Stimulated activated naive CD4-positive, alpha-beta T cell treated with Interleukin-2 at 50 U/mL for 16 hours (primary cell): ENCODE measurements at places on chromosomes 2 and 18.

DNA sequence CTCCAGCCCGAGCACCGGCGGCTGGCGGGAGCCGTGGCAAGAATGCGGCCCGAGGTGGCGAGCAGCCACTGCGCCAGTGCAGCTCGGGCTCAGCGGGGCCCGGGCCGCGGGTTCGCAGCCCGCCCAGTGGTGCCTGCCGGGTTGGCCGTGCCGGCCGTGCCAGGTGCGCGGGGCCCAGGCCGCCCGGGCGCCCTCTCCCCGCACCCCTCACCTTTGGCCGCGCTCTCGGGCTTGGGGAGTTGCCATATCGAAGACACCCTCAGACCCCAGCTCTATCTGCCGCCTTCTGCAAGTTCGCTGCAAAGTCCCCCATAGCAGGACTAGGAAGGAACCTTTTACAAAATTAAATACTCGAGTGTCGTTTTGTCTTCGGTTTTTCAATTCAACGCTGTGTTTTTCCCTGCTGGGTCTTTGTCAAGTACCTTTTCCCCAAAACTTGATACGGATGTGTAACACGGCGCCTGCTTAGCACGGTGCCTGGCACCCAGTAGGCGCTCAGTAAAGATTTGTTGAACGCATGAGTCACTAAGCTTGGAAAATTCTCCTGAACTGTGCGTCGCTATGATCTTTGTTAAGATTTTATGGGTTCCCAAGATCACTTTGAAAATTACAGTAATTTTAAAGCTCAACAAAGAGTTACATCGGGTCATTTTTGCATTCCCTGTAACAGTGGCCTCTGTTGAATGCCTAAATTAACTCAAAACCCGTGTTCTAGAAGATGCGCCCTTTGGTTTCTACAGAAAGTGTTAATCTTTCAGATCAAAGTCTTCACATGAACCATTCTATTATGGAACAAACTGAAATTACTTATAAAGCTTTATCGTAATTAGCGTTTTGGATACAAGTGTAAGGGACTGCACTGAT is 750 bp downstream of the STRADB start:
- DNase-seq, result no peak

GRCh38 chr2:11482473-11483035 is 16.6 kb upstream of the E2F6 start:
- no peak for DNase-seq

DNA sequence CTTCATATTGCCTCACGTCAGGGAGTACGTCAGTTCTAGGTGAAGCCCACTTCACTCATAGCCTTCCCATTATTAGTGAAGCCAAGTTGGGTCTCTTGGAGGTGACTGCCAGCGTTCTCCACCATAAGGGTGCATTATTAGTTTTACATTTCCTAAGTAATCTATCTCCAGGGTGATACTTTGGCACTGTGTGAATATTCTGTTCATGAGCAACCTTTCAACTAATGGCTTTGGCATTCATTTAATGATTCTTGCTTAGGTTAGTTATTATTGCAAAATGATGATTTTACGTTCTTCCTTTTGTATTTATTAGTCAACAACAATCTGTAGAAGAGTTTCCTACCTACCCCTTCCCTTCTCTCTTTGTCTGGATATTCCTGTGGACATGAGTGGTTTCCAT is 97.5 kb downstream of the MAP4K4 start:
- no peak for DNase-seq

GRCh38 chr18:497688-498087 is 2.8 kb downstream of the COLEC12 start:
- DNase-seq, result no peak

DNA sequence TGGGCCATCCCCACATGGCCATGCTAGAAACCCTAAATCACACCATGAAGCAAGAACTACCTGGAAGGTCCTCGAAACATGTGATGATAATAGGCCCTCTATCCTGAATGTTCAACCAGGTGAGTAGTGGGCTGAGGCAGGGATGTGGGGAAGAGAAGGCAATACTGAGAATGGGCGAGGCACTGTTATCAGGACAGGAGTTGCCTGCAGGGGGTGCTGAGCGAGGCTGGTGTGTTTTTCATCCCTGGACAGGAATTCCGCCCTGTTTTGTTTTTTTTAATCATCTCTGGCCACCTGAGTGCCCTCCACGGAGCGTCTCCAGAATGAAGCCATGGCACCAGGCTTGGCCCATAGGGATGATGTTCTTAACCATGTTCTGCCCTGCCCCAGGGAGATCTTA is 103.0 kb upstream of the SOX11 start:
- DNase-seq, result no peak

DNA sequence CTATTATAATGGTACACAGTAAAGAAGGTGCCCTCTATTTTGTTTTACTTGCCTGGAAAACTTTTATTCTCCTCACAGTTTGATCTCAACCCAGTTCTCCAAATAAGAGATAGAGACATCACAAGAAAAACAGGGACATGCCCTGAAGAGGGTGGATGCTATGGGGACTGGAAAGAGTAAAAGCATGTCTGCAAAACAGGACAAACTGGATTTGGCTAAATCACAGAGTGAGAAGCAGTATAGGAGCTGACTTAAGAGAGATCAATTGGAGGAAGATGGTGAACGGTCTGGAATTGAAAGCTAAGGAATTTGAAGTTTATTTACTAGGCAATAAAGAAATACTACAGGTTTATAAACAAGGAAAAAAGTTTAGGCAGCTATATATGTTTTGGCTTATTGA is 33.0 kb downstream of the SP140L start:
- DNase-seq, result no peak

DNA sequence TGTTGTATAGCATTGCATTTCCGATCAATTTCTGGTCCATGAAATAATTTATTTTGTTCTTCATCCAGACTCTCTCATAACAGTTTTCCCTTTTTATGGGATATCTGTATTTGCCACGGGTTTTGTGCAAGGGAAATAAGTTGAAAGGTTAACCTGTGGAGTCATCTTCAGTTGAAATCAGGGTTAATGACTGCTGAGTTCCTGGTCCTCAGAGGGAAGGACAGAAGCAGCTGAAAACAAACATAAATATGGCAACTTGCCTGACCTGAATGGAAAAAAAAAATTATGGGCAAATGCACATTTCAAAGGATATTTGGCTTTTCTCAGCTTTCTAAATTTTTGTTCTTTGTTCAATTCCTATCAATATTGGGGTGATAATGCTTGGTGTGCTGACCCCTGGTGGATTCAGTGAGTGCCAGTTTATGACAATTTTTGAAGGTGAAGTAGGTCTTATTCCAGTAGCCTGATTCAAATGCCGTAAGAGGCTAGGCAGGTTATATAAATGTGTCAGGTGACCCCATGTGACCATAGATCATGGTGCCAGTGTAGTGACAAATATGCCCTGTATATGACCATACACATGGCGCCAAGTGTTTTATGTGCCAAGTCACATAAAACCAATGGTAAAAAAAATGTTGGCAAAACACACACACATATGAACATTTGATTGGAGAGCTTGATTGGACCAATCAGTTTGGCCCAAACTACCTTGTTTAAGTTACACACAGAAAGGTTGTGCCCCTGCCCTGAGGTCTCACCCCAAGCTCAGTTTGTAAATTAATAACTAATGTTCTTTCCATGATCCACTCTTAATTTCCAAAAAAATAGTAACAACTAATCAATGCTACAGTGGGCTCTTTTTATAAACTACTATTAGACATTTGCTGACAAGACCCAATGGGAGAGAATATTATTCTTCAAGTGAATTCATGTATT is 47.6 kb upstream of the FAM124B start:
- DNase-seq, result no peak
